ENCODE measurements at places on chromosomes 3 and 15.

DNA sequence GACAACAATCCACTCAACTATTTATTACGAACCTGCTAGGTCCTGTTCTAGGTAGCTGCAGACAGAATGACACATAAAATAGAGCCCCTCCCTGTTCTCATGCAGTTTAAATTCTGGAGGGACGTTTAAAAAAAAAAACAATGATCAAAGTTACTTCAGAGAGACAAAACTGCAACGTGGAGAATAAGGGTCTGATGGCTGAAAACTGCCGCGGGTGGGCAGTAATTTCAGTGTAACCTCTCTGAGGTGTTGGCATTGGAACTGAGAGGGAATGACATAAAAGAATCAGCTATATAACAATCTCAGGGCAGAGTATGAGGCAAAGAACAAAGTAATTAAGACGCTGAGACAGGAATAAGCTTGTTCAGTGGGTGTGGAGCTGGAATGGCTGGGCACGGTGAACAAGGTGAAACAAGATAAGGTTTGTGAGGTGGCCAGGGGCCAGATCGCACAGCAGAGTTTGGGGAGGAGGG lies 19.5 kb downstream of the TBL1XR1 start:
- no peak for DNase-seq

GRCh38 chr3:159332535-159333099 lies 530.8 kb downstream of the MFSD1 start:
- no peak for DNase-seq

DNA sequence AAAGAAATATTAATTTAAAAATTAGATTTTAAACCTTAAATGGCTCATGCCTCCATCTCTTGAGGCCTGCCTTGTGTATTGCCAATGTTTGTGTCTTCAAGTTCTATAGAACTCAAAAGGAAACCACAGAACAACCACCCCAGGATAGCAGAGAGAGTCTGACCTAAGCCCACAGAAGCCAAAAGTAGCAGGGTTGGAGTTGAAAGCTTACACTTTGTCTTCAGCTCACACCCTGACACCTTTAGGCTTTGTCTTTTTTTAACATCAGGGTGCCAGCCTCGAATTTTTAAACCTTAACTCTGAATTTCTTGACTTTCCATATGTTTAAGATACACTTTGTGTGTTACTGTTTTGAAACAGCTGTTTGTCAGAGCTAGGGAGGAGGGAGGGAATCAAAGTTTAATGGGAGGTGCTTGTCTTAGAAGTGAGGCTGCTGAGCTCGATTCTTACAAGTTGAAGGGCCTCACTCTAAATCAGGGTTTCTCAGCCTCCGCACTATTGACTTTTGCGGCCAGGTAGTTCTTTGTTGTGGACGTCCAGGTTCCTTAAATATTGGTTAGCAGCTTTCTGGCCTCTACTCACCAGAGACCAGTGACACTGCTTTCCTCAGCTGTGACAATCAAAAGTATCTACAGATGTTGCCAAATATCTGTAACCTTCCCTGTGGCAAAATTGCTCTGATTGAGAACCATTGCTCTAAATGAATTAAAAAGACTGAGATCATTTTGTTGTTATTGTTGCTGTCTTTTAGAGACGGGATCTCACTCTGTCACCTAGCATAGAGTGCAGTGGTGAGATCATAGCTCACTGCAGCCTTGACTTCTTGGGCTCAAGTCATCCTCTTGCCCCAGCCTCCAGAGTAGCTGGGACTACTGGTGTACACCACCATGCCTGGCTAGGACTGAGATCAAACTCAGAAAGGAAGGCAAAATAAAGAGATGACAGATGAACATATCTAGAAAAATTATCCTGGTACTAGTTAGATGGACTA lies 139.2 kb upstream of the EOMES start:
- DNase-seq, result no peak

GRCh38 chr3:128814060-128814459 lies 65.4 kb upstream of the ACAD9 start:
- no peak for DNase-seq

- DNase-seq, result no peak
These were observed 335.9 kb downstream of the THSD4 start for GRCh38 chr15:71451130-71451529.

GRCh38 chr3:131174752-131175151 lies 148.1 kb downstream of the NEK11 start:
- DNase-seq, result no peak

- no peak for DNase-seq
These were observed 56.3 kb downstream of the KLF15 start for GRCh38 chr3:126300761-126301481.

- no peak for DNase-seq
These were observed 56.6 kb downstream of the MESD start for GRCh38 chr15:80932989-80933388.

- DNase-seq, result no peak
These were observed 446.0 kb upstream of the EPHA3 start for GRCh38 chr3:88661433-88661824.

- no peak for DNase-seq
These were observed 8.0 kb downstream of the CHD2 start for GRCh38 chr15:92907896-92908712.

GRCh38 chr15:52527911-52528563 lies 643 bp downstream of the MYO5A start:
- peak; percentile 5 for DNase-seq

DNA sequence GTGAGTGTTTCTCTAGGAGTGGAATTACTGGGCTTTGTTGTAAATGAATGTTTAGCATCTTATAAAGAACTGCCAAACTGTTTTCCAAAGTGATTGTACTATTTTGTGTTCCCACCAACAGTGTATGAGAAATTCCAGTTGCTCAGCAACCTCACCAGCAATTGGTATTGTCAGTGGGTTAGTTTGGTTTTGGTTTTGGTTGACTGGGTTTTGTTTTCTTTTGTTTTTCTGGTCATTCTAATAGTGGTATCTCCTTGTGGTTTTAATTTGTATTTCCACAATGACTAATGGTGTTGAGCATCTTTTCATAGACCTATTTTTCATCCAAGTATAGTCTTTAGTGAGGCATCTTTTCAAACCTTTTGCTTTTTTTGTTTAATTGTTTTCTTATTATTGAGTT lies 27.1 kb downstream of the FILIP1L start:
- no peak for DNase-seq

DNA sequence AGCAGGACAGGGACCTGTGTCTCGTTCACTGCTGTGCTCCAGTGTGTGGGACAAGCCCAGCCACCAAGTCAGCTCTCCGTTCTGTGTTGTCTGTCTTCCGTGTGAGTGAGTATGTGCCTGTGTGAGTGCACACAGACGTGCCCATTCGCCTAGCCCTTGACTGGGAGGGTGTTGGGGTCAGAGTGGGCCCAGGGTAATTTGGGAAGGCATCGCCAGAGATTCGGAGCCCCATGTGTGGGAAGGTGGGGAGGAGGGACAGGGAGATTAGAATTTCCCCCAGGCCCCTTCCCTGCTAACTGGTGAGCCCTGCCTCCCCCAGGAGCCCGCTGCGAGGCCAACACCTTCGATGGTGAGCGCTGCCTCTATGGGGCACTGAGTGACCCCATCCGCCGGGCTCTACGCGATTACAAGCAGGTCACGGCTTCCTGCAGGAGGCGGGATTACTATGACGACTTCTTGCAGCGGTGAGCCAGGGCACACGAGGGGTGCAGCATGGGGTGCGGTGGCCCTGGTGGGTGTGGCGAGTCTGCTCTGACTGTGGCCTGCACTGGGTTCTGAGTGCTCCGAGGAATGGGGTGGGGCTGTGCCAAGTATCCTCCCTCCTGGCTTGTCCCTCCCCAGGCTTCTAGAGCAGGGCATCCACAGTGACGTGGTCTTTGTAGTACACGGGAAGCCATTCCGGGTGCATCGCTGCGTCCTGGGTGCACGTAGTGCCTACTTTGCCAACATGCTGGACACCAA lies 3.1 kb downstream of the ABTB1 start:
- no peak for DNase-seq

DNA sequence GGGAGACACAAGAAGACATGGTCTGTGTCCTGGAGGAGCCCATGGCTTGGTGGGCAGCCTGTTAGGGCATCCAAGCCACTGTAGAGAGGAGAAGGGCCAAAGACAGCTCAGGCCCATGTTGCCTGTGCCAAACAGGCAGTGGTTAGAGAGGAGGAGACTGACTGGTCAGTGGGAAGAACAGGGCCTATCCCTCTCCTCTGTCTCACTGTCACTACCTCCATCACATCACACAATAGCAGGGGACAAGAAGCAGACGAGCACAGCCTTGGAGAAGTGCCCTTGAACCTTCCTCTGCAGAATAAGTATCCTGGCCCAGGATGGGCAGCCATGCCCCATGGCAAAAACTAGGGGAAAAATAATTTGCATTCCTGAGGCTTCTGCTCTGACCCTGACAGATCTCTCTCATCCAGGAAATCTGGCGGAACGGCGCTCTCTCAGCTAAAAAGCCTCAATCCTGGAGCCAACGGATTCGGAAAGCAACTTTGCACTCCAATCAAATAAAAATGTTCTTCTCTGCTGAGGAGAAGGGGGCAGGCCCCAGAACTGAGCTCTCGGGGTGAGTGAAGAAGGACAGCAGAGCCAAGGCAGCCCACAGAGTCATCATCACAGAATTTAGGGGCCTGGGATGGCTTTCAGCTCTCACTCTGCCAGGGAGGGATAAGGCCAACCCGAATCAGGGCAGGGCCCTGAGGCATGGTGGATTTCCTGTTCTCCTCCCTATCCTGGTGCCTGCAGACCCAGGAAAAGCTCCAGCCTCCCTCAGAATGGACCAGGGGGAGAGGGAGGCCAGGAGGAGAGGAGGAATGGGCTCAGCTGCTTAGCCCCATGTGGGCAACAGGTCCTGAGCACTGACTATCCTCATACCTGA lies 1.6 kb downstream of the SHF start:
- DNase-seq, result no peak

DNA sequence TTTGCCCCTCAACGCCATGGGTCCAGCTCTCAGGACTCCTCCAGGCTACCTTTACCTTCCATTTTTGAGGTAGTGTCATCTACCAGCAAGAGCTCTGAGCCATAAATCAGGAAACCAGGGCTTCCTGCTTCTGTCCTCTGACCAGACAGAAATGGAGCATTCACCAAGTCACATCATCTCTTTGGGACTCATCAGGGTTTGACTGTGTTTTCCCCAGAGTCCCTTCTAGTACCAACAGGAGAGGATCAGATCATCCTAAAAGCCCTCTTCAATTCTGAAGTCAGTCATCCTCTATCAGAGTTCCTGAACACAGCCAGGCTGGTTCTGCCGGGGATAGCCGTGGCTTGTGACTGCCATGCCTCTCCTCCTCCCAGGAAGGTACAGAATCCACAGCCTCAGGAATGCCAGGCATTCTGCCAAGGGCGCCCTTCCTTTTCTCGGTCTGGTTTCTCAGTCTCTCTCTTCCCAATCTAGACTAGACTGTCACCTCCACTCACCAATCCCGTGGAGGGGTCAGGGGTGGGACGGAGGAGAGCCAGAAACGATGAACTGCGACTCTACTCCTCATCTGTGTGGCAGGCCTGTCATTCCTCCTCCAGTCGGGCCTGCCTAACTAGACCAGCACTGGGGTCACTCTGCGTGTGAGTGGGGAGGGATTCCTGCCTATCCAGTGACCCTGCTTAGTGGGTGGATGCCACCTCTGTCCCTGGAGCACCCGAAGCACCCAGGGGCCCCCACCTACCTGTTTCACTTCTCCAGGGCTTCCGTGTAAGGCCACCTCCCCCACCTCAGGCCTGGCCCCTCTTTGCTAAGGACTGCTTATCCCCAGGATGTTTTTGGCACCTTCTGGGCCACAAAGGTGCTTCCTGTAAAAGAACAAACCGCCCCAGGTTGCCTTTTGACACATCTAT lies 30.9 kb downstream of the CCNL1 start:
- no peak for DNase-seq

DNA sequence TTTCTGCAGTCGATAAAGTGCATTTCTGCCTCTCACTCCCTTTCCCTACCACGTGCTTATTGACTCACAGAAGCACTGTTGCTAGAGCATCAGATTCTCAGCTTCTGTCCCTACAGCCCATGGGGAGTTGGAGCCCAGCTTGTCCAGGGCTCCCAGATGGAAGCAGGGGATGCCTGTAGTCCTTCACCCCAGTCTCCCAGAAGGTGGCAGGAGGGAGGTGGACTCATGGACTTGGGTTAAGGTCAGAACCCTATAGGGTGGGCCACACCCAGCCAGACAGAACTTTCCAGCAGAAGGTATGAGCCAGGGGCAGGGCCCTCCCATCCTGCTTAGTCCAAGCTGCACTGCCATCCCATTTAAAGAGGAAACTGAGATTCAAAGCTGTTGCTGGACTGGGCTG lies 33.1 kb upstream of the SEMA3F start:
- no peak for DNase-seq

GRCh38 chr3:129890125-129890524 lies 3.4 kb downstream of the TMCC1 start:
- DNase-seq, result no peak

DNA sequence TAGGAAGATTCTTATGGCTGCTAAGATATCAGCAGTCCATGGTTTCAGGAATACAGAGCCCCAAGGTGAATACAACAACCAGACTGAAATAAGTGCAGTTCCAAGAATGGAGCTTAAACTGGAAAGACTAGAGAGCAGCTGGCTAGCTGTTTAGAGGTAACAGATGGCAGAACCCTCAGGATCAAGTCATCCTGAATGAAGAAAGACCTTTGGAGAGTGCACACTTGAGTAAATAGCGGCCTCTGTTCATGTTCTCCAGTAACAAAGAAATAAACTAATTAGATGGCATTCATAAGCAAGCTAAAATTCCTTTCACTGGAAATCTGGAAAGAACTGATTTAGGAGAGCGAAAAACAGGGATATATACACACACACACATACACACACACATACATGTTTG lies 968.4 kb downstream of the FHIT start:
- DNase-seq, result no peak

GRCh38 chr3:43268636-43269035 lies 17.7 kb upstream of the SNRK start:
- no peak for DNase-seq

DNA sequence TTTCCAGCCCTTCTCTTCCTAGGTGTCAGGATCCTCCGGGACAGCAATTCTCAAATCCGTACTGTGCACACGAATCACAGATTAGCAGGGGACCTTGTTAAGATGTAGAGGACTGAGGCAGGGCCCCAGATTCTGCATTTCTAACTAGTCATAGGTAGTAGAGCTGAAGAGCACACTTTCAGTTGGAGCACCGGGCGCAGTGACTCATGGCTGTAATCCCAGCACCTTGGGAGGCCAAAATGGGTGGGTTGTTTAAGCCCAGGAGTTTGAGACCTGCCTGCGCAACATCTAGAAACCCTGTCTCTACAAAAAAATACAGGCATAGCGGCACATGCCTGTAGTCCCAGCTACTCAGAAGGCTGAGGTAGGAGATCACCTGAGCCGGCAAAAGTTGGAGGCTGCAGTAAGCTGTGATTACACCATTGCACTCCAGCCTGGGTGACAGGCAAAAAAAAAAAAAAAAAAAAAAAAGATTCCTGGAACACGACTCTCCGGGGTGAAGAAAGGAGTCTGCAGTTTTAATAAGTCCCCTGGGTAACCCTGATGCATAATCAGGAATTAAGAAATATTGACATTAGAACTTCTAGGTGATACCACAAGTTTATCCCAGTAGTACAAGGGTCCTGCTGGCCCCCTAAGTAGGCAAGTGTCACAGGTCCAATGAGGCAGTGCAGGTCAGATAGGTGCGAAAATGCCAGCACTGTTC lies 21.4 kb upstream of the IGDCC3 start:
- DNase-seq, result no peak

Measured in activated CD4-positive, alpha-beta T cell treated with anti-CD3 and anti-CD28 coated beads for 24 hours (primary cell).